ENCODE measurements at places on chromosomes 1 and 21.

- DNase-seq: no peak
These were observed 105.3 kb downstream of the BCAR3 start for GRCh38 chr1:93576346-93576745.

DNA sequence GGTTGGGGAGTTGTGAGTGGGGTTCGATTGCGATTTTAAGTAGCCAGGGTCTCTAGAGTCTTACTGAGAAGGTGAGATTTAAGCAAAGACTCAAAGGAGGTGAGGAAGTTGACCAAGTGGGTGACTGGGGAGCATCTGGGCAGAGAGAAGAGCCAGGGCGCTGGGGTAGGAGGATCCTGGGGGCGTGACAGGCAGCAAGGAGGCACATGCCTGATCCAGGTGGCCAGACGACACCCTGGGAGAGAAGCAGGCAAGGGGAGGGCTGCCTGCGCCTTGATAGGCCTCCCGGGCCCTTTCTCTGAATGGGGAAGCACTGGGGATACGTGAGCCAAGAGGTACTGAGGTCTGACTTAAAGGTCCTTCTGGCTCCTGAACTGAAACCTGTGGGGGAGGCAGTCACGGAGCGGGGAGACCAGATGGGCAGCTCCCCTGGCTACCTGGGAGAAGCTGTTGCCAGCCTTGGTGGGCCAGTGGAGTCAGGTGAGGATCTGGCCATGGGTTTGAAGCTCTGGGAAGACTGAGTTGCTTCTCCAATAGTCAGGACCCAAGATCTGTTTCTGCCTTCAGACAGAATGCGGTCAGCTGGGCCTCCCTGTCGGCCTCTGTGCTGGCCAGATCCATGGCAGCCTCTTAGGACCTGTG lies 5.4 kb downstream of the ZBTB48 start:
- no peak for DNase-seq

DNA sequence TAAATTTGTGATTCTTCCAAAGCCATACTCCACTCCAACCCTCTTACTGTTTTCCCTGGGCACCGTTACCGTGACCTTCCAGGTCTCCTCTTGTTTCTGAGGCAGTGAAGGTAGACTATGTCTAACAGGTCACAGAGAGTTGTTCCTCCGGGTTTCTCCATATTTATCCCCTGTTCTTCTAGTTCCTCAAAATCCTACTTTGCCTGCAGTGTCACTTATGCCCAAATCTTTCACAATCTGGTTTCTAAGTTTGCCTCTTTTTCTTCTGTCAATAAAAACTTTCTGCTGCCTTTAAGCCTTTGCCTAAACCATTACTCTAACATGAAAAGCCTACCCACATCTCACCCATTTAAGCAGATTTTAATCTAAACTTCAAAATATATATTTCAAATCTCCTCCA lies 87.7 kb downstream of the C4BPA start:
- no peak for DNase-seq

DNA sequence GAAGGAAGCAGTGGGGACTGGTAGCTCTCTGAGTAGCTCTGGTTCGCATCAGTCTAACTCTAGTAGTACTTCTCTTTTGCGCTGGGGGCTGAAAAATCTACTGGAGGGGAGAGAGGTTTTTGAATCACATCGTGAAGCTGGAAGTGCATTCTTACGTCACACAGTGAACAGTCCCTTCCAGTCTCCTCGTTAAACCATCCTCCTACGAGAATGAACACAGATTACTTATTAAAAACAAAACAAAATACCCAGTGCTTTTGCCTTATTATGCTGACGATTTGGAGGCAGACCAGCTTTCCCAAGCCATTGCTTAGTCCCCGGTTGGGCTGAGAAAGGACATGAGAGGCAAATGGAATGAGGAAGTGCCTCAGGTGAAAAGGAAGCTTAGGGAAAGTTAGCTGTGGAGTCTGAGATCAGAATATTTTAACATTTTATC lies 16.1 kb downstream of the HUNK start:
- DNase-seq: no peak

DNA sequence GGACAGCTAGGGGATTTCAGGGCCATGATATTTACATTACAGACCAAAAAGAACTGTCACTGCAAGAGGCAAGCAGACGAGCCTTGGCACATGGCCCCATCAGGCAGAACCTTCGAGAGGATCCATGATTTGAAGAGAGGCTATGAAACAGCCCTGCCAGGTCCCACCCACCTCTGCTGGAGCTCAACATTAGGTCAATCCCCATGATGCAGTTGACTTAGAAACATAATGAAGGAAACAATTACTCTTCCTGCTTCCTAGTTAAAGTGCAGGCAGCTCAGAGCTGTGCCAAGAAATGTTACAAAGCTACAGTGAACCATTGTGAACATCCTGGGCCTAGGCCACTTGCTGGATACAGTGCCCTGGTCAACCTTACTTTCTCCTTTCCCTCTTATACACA lies 41.7 kb upstream of the PTCH2 start:
- DNase-seq: no peak

- no peak for DNase-seq
These were observed 88.8 kb downstream of the CDC14A start for GRCh38 chr1:100441146-100441545.

DNA sequence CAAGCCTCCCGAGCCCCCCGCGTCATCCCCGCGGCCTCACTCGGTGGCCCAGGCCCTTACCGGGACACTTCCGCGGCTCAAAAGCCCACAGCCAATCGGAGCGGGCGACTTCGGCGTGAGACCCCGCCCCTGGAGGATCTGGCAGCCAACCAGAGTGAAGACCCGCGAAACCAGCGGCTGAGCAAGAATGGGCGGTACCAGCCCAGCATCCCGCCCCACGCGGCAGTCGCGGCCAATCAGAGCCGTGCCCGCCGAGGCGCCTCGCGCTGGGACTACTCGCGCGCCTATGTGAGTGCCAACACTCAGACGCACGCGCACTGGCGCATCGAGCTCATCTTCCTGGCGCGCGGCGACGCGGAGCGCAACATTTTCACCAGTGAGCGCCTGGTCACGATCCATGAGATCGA lies 22.5 kb downstream of the DISP3 start:
- DNase-seq: no peak

GRCh38 chr1:82517586-82517985 lies 716.9 kb downstream of the ADGRL2 start:
- DNase-seq: peak; percentile 43

DNA sequence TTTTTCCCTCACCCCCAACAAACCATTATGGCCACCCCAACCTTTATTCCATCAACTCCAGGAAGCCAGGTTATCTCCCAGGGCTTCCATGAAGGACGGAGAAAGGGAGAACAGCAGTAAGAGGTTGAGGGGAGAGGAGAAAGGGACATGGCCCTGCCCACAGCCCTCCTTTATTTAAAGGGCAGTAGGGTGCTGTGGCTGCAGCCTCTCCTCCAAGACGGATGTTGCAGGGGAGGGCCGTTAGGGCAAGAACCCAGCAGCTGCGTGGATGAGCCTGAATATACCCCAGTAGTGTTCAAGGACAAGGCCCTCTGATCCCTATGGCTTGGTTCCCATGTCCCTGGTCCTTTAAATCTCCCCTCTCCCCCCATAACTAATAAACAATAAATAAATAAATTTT lies 5.9 kb downstream of the RXFP4 start:
- no peak for DNase-seq

DNA sequence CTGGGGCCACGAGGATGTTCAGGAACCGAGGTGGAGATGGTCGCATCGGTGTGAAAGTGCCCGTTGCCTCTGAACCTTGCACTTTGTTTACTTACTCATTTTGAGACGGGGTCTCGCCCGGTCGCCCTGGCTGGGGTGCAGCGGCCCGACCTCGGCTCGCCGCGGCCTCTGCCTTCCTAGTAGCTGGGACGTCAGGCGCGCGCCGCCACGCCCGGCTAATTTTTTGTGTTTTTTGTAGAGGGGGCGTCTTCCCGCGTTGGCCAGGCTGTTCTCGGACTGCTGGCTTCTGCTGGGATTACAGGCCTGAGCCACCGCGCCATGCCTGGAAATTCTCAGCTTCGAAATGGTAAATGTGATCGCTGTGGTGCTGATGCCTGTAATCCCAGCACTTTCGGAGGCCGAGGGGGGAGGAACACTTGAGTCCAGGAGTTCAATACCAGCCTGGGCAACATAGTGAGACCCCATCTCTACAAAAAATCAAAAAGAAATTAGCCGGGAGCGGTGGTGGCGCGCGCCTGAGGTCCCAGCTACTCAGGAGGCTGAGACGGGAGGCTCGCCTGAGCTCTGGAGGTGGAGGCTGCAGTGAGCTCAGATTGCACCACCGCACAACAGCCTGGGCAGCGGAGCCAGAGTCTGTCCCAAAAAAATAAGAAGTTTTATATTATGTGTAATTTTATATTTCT lies 684 bp upstream of the MRPL20 start:
- no peak for DNase-seq

DNA sequence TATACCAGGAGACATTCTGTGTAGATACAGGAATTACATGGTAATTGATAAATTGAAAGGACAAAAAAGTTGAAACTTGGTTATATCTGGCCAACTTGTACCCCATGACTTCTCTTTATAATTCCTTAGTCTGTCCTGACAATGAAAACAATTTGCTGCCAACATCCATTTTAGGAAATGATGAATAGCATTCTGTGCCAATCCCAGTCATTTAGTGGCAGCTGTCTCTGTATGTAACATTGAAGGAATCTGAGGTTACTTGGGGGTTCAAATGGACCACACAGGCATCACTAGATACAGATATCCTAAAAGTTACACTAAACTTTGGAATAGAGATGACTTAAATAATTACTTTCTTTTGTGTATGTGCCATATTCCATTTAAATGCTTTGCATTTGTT lies 38.2 kb downstream of the DHX9 start:
- DNase-seq: no peak

- DNase-seq: no peak
These were observed 678.5 kb downstream of the USP25 start for GRCh38 chr21:16408280-16408679.

GRCh38 chr1:54567961-54568360 lies 19.9 kb downstream of the ACOT11 start:
- no peak for DNase-seq

DNA sequence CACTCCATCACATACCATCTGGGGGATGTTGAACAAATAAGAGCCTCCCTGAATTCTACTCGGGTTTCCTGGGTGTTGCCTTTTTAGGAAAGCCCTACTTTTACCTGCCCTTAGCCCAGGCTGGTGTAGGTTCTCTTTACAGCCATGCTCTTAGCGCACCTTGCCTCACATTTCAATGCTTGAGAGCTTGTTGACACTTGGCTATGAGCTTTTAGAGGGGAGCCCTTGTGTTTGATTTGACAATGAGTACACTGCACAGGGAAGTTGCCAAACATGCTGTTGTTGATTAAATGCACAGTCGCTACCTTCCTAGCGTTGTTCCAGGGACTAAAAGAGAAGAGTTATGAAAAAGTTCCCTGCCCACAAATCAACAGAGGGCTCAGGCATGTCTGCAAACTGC lies 103.8 kb downstream of the TRABD2B start:
- DNase-seq: no peak

GRCh38 chr21:28458446-28458845 lies 534.2 kb downstream of the LTN1 start:
- no peak for DNase-seq

- no peak for DNase-seq
These were observed 13.8 kb downstream of the CDCP2 start for GRCh38 chr1:54138994-54139393.

DNA sequence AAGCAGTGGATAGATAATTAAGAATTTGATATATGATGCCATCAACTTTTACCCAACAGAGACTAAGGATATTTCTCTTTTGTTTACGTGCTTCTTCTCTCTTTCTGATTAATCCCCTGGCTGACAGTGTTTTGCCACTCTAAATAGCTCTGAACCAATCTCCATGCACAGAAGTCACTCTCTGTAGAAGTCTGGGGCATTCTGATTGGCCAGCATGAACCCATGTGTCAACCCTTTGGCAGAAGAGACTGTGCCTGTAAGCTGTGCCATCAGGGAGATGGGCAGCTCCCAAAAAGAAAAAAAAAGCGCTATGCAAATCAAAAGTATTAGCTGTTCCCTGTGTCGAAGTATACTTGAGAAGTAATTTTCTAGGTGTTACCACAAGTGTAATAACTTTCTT lies 34.1 kb upstream of the NRIP1 start:
- DNase-seq: no peak

- no peak for DNase-seq
These were observed 68.4 kb downstream of the AK5 start for GRCh38 chr1:77350012-77350770.

GRCh38 chr1:10564063-10564462 lies 89.3 kb downstream of the PEX14 start:
- DNase-seq: no peak

GRCh38 chr1:243956450-243956849 lies 94.6 kb upstream of the ZBTB18 start:
- no peak for DNase-seq

DNA sequence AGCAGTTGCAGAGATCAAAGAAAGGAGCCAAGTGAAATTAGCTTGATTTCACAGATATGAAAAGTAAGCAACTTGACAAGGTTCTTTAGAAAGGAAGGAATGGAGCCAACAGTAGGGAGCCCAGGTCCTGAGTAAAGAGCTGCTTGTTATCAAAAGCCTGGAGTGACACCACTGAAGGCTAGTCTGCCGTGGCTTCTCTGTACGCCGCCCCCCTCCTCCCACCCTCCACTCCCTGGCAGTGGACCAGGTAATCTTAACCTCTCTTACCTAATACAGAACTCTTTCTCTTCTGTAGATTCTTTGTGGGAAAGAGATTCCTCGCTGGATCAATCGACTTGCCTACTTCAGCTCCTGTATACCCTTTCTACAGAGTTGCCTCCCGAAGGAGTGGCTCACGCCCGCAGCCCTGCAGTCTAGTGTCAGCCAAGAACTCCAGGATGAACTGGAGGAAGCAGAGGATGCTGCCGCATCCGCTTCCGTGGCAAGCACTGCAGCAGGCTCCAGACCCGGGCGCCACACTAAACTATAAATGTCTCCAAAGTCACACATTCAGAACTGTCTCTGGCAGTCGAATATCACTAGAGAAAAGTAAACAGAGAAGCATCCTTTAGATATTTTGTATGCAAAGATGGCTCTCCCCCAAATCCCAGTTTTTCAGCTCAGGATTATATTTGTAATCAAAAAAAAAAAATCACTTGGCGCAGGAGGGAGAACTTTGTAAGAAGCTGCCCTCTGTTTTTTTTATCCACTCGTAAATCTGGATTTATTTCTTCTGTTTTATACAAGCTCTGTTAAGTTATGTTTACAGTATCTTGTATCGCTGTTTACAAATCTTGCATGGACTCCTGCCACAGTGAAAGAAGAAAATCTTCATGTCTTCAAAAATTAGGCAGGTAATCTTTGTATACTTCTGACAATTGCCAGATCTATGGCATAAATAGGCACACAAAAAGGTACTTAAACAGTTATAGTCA lies 52.6 kb downstream of the DESI2 start:
- no peak for DNase-seq

GRCh38 chr1:96358057-96358456 lies 363.5 kb upstream of the PTBP2 start:
- DNase-seq: no peak

GRCh38 chr1:45442272-45442671 lies 48.7 kb downstream of the TESK2 start:
- DNase-seq: no peak

- DNase-seq: no peak
These were observed 54.3 kb downstream of the MORN1 start for GRCh38 chr1:2337081-2337480.

- peak; percentile 65 for DNase-seq
These were observed at the start of gene C2CD4D for GRCh38 chr1:151839457-151840403. C2CD4D (minus strand) TSS chr1:151839820; CDS start chr1:151838989, 831 bp downstream.

- no peak for DNase-seq
These were observed 29.8 kb upstream of the NCAM2 start for GRCh38 chr21:20968391-20968790.
